ENCODE measurements at places on chromosomes 3 and 15.

DNA sequence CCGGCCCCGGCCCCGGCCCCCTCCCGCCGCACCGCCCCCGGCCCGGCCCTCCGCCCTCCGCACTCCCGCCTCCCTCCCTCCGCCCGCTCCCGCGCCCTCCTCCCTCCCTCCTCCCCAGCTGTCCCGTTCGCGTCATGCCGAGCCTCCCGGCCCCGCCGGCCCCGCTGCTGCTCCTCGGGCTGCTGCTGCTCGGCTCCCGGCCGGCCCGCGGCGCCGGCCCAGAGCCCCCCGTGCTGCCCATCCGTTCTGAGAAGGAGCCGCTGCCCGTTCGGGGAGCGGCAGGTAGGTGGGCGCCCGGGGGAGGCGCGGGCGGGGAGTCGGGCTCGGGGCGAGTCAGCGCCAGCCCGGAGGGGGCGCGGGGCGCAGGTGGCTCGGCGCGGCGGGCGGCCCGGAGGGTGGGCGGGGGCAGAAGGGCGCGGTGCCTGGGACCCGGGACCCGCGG, 352 bp downstream of the CHRD start:
- DNase-seq: peak; percentile 60

DNA sequence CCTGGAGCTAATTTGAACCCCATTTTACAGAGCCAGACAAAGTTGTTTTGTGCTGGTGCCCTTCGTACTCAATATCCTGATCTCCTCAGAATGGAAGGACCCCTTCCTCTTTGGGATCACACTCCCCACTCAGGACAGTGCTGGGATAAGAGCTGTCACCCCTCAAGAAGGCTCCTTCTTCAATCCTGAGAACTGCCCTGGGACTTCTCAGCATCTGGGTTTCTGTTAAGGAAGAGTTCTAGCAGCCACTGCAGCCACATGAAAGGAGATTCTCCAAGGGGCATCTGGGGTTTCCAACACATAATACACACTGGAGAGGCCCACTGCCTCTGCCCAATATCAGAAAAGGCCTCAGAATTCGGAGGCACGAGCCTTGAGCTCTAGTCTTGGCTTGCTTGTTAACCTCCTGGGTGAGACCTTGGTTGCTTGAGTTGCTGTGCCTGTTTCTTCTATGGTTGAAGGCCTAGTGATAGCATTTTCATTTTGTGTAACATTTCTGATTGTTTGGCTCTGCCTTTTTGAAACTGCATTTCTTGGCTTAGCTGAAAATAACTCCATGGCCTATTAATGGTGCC, 78.8 kb upstream of the NMNAT3 start:
- DNase-seq: no peak

DNA sequence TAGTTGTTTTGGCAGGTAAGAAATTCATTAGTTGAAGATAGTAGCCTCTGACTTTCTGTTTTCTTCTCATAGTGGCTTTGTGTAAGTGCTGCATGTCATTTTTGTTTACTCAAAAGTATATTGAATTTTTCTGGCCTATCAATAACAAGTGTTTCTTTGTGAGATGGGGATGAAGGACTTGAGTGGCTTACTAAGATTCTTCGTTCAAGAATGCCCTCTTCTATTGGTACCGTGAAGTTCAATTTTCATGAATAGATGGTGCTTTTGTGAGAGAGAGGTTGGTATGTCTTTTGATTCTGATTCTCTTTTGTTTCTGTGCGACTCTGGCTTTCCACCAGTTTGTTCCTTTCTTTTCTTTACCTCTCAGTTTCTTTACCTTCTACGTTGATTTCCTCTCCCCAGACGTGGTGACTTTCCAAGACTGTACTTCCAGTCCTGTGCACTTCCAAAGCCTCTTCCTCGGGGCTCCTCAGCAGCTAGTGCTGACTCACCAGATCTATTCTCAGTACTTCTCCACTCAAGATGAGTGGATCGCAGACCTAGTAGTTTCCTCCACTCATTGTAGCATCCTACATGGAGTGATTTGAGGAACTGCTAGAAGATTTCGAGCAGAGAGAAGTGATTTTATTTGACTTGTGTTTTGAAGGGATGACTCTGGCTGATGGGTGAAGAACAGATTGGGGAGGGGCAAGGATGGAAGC, 82.0 kb upstream of the EPHB3 start:
- DNase-seq: no peak

GRCh38 chr3:71482771-71483170, 100.8 kb downstream of the FOXP1 start:
- DNase-seq: no peak

DNA sequence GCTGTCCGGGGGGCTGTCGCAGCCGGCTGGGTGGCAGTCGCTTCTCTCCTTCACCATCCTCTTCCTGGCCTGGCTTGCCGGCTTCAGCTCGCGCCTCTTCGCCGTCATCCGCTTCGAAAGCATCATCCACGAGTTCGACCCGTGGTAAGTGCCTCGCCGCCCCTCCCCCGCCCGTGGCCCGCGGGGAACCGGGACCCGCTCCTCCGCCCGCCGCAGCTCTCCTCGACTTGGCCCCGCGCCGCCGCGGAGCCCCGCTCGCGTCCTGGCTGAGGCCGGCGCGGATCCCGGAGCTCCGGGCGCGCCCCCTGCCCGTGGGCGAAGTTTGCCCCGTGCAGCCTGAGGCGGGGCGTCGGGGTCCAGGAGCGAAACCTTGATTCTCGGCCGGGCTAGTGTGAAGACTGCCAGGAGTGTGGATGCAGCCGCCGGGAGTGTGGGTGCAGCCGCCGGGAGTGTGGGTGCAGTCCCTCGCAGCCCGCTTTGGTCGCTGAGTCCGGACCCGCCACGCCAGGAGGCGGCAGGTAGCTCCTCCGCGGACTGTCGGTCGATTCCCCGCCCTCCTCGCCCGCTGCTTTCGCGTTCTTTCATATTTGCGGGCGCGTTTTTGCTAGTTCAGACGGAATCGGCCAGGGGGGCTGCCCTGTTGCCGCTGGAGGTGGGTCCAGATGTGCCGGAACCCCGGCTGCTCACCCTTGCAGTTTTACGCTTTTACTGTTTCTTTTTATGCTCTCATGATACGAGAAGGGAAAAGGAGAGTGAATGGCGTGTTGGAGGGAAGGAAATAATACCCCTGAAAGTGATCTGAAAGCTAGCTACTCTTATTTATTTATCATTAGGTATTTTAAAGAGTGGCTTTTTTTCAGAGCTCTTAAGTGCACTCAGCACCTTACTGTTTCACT, 692 bp downstream of the STT3B start:
- peak; percentile 75 for DNase-seq

DNA sequence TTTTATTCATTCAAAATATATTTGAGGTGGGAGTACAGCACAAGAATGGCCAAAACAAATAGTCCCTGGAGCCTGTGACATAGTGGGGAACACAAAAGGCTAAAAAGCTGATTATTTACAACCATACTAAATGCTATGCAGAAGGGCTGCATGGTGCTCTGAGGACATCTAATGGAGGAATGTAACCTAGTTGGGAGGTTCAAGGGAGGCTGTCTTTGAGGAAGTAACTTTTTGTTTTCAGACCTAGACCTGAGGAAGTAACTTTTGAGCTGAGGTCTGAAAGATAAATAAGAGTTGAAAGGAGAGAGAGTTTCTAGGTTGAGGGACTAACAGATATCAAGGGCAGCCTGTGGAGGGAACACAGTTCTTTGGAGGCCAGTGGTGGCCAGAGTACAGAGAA, 34.8 kb upstream of the RASA2 start:
- peak; percentile 63 for DNase-seq
